ENCODE measurements at places on chromosomes 13 and 19. TPM values are rescaled to one million over a fixed set of nuclear protein-coding genes. Genes with fewer than 3 reads are reported as not detected.
A peak's percentile ranks its signal among the peaks of the same experiment; 100 is the strongest.

DNA sequence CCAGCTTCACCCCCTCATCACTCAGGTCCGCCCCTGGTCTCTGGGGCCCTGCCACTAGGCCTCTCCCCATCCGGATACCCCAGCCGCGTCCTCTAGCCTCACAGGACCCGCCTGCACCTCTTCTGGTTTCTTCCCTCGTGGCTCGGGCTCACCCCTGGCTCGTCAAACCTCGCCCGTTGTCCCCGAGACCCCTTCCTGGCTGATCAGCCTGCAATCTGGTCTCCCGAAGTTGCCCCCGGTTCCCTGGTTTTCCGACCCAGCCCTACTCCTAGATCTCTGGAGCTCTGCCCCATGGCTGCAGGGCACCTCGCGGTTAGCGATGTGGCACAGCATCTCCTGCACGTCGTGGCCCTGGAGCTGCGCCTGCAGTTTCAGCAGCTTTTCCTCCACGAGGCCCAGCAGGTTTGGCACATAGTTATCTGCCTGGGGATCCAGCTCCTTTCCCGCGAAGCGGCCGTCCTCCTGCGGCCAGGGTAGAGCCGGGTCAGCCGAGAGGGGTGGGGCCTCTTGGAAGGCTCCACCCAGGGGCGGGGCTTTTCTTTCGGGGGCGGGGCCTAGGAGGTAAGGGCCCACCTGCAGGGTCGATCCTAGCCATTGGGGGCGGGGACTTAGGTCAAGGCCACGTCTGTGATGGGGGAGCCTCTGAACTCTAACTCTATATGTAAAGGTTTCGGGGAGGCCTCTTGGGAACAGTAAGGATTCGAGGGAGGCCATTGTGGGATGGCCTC is 2.4 kb upstream of the RGL3 start:
- DNase-seq: no peak

DNA sequence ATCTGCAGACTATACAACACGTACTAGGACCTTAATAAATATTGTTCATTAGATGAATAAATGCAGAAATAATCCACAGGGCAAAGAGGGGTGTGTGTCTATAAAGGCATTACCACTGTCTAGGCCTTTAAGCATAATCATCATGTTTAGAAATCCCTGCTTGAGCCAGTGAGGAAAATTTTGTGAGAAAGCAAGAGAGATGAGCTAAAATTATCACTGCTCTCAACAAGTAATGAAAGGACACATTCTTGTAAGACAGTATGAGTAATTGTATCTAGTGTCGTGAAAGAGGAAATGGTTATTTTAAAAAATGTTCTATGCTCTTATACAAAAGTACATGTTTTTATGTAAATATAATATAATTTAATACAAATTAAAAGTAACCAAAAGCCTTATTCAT is 1699.4 kb downstream of the PCDH9 start:
- no peak for DNase-seq

DNA sequence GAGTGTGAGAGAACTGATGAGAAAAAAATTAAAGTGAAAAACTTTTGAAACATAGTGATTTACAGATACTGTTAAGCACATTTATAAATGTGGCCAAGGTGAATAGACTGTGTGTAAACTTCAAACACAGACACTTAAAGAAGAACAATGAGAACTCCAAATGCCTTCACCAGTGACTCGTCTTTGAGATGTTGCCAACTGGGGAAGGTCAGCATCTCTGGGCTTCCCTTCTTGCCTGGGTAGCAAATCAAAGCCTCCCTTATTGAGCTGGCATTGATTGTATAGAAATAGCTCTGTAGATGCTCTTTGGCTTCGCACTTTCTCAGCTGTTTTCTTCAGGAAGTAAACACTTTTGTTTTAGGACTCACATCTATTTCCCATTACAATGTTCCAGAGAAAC is 177.3 kb upstream of the SGCG start:
- DNase-seq: no peak

GRCh38 chr19:18191640-18192062 is 1.4 kb upstream of the MPV17L2 start:
- DNase-seq: no peak

- DNase-seq: no peak
Measured at GRCh38 chr13:99949679-99950413, 21.7 kb downstream of the ZIC5 start.

DNA sequence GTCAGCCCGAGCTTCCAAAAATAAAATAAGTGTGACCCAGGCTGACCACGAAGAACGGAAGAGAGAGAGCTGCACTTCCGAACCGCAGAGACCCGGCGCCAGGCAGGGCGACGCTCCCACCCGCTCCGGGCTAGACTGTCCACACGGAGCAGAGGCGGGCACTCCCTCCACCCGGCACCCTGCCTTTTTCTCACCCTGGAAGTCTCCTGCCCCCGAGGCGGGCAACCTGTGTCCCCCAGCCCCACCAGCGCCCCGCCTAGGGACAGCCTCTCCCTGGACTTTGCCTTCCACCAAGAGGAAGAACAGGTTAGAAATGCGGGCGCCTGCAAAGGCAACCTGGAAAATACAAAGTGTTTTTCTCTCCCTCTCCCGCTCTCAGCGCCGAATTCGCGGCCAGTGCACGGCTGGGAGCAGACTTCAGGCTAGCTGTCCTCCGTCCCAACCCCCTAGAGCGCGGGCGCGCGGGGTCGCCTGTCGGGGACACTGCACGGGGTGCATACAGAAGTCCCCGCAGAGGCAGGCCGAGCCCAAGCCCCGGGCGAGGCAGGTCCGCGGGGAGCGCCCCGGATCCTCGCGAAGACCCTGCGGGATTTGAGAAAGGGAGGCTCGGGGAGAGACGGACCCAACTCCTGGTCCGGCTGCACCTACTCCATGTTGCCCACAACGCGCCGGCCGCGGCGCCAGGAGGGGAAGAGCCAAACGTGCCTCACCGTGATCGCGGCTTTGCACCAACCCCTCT is 845 bp downstream of the SPRY2 start:
- peak; percentile 86 for DNase-seq

- DNase-seq: no peak
Measured at GRCh38 chr13:113064534-113065405, 40.8 kb upstream of the F7 start.

- no peak for DNase-seq
Measured at GRCh38 chr13:39506559-39507390, 96.2 kb downstream of the LHFPL6 start.

- DNase-seq: no peak
Measured at GRCh38 chr13:33352041-33352440, 66.5 kb upstream of the STARD13 start.

GRCh38 chr19:18379803-18380747 is 5.9 kb upstream of the GDF15 start:
- DNase-seq: peak; percentile 90

DNA sequence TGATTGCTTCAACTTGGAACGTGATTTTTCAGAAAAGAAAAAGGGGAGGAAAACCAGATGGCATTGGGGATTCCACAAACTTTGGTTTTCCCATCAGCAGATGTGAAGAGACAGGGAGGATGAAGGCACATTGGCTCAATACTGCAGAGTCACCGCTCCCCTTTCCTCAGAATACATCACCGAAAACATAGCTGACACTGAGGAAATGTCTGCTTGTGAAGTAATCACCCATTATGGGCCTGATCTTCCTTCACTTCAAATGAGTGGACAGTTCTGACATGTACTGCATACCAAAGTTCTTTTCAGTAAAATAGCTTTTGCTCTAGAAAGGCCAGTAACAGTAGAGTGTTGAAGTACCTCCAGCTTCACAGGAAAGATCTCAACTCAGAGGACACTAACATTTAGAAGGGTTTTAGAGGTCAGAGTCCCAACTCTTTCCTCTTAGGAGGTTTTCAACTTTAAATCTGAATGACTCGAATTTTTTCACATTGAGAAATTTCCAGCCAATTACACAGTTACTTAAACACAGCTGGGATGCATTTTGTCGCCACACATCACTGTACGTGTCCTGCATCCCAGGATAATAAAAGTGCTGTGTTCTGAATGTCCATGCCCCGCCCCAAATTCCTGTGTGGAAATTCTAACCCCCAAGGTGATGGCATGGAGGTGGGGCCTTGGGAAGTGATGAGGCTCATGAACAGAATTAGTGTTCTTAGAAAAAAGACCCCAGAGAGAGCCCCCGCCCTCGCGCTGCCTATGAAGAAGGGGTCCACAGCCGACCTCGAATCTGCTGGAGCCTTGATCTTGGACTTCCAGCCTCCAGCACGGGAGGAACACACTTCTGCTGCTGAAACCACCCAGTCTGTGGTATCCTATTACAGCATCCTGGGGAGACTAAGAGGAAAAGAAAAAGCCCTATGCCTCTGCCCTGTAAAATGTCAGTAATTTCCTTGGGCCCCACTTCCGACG is 77.7 kb downstream of the COL4A1 start:
- no peak for DNase-seq

DNA sequence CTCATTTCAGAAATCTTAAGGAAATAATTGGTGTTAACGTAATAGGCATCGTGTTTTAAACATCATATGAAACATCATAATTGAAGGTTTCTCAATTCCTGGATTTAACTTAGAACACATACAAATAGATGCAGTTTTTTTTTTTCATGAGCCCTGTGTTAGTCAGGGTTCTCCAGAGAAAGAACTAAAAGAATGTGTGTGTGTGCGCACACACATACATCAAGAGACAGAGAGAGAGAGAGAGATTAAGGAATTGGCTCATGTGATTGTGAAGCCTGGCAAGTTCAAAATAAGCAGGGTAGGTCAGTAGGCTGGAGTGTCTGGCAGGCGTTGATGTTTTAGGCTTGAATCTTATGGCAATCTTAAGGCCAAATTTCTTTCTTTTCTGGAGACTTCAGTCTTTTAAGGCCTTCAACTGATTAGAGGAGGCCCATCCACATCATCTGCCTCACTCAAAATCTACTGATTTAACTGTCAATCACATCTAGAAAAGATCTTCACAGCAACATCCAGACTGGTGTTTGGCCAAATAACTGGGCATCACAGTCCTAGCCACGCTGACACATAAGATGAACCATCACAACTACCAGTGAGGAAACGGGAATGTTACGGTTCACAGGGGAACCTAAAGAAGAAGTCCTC is 25.2 kb downstream of the SPATA13 start:
- DNase-seq: no peak

- no peak for DNase-seq
Measured at GRCh38 chr19:40407714-40408597, 5.2 kb downstream of the PRX start.

DNA sequence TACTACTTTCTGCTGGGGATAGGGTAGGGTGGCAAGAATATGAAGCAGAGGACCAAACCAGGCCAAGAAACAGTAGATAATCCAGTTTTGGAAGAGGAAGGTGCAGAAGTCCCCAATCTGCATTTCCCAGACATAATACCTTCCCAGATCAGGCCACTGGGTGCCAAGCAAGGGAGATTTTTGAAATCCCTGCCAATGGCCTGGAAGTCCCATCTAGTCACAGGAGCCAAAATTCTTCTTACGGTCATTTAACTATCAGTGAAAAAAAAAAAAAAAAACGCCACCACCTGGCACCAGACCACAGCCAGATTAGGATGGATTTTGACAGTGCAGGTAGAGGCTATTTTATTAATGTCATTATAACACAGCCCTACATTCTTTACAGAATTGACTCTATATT is 57.8 kb downstream of the ZC3H13 start:
- no peak for DNase-seq

DNA sequence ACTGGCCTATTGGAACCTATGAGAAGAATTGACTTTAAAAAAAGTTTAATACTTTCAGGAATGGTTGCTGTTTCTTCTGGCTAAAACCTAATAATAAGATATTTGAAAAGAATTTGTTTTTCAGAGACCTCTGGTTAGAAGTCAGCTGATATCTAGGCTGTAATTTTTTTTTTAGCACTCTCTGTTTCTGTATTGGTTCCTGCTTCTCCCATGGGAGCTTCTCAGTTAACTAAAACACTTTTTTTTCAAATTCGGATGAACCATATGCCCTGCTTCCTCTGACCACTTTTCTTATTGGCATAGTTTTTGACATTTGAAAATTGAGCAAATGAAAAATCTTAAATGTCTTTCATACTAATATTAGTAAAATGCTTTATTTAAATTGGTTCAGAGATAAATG is 163.5 kb upstream of the SLC10A2 start:
- no peak for DNase-seq

- DNase-seq: no peak
Measured at GRCh38 chr19:33724021-33724720, 72.5 kb upstream of the KCTD15 start.

- DNase-seq: no peak
Measured at GRCh38 chr19:42088471-42089190, 12.7 kb downstream of the ZNF574 start.

DNA sequence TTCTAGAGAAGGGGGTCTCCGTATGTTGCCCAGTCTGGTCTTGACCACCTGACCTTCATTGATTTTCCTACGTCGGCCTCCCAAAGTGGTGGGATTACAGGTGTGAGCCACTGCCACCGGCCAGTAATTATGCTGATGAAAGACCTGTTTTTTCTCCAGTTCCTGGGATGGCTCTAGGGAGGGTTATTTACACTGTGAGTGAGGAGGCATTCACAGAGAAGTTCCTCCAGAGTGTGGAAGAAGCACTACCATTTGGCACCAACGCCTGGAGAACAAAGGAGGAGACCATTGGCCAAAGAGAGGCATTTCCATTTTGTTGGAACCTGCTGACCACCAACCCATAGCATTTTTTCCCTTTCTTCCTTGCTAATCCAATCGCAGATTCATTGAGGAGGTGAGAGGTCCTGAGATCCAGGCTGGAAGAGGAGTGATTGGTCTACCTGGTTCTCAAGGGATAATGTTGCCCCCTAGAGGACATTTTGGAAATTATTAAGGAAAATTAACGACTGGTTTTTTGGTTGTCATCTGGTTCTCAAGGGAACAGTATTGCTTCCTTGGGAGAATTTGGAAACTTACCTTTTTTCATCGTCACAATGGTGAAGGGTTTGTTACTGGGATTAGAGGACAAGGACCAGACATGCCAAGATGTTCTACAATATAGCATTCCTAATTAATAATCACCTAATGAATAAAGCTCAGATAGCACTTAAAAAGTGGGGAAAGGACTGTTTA is 5.5 kb upstream of the SAE1 start:
- DNase-seq: no peak

- peak; percentile 85 for DNase-seq
Measured at GRCh38 chr19:12293777-12294248, 870 bp downstream of the ZNF44 start.

- DNase-seq: no peak
Measured at GRCh38 chr19:36373638-36374156, 5.3 kb downstream of the ZFP14 start.

DNA sequence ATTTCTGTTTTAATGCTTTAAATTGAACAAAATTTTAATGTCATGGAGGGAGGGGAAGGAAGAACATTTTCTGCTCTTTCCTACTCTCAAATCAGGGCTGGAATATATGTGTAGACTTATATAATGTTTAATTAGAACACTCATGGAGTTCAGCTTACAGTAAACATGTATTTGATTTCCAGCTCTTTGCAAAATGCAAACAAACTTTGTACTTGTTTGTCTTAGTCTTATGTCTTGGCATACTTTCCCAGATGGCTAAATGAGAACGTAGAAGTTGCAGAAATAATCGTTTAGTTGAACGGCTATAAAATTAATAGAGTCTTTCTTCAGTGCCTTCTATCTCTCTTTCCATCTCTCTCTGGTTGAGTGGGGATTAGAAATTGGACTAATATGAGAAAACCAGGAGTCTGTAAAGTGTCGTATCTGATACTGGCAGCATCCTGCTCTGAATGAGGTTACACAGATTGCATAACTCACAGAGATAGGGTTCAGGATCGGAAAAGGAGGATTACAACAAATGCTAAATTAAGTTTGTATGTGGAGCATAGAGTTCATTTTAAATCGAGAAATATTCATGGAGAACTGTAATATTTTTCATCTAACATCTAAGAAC is 82.3 kb downstream of the FGF9 start:
- no peak for DNase-seq

Gene METTL21C
- total RNA-seq: not detected

Gene OR7G1
- not detected for total RNA-seq

Gene ZNF69
- 2.7 TPM for total RNA-seq

Gene IRF2BP1
- total RNA-seq: 17.4 TPM

Gene OR10H5
- not detected for total RNA-seq

Gene TMEM59L
- total RNA-seq: 3.0 TPM

Gene ZNF177
- total RNA-seq: 3.1 TPM

Measured in cardiac septum (tissue), 1 donor.